ENCODE measurements at places on chromosomes 6 and 20.
A peak's percentile ranks its signal among the peaks of the same experiment; 100 is the strongest.

DNA sequence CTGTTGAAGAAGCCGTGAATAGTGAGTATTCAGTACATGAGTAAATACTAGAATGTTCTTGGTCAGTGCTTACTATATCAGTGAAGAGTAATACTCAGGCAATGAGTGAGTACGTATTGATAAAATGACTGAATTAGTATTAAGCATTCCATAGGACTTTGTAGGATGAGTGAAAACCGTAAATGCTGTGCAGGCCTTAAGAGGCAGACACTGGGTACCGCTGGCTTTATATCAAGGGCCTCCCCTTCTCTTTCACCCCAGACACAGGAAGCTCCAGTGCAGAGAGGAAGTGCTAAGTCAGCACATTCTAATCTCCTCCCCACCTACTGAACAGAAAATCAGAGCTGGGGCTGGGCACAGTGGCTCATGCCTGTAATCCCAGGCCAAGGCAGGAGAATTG is 24.2 kb downstream of the POFUT1 start:
- DNase-seq, result no peak

GRCh38 chr6:2765166-2765895 is at the start of gene WRNIP1:
Gene WRNIP1, plus strand, starts transcription at chr6:2765393. Its CDS starts 230 bp downstream, at chr6:2765623.
- peak; percentile 94 for DNase-seq

GRCh38 chr6:93293872-93294271 is 125.5 kb downstream of the EPHA7 start:
- no peak for DNase-seq

DNA sequence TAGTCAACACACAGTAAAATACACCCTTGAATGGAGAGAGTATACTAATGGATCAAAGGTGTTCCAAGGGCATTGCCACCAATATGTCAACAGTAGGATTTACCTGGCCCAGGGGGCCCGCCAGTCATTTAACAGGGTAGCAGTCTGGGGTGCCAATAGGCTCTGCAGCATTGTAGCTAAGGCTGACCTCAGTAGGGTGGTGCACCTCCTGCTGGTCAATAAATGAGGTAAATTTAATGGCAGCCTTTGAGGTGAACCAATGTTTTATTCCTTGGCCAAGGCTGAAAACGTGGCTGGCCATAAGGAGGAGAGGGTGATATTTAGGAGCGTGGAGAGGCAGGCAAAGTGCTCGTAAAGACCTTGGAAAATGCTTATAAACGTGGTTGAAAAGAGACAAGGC is 147.2 kb downstream of the RPS12 start:
- DNase-seq, result no peak

DNA sequence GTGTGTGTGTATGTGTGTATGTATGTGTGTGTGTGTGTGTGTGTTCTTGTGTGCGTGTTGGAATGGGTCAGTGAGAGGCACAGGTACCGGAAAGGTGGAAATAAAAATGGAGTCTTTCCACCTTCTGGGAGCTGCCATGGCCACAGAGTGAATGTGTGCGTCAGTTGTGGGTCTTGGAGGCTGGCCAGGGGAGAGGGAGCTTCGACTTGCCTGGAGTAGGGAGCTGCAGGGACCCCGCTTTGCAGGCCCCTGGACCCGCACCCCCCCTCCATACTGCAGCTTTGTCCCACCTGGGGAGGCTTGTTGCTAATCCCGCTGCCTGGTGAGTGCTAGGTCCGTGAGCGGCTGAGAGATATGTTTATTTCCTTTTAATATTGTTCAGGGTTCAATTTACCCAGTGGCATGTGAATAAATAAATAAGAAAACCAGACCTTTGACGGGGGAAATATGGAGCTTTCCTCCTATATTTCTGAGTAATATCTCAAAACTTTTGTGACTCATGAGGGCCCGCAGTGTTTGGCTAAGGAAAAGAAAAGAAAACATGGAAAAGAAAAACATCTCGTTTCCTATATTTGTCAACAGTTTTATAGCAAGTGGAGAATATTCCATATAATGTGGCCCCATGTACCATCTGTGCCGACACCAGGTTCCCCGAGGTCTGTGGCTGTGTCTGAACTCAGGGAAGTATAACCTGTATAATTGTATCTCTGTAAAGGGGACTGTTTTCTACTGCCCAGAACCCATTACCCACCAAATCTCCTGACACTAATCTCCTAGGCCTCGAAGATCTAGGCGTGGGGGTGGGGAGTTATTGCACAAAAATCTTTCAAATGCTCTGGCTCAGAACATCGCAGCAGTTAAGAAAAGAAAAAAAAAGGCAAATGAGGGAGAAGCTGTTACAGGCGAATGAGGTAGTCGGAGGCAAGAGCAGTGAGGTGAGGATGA is 24.6 kb upstream of the CCDC167 start:
- DNase-seq, result no peak

DNA sequence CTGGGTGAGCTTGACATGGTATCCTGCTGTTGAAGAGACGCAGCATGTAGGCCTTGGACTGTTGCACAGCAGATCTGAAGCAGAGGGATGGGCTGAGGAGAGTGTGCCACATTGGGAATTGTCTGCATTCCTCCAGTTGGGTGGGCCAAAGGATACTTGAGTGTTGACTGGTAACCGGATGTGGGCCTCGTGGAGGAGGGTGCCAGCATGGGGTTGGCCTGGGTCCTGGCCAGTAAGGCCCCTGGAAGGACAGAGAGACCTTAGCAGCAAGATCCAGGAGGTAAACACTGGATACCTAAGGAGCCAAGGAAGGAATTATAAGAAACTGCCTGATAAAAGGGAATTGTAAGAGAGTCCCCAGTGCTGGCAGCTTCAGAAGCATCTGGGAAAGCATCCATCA is 76.9 kb downstream of the FIG4 start:
- no peak for DNase-seq

DNA sequence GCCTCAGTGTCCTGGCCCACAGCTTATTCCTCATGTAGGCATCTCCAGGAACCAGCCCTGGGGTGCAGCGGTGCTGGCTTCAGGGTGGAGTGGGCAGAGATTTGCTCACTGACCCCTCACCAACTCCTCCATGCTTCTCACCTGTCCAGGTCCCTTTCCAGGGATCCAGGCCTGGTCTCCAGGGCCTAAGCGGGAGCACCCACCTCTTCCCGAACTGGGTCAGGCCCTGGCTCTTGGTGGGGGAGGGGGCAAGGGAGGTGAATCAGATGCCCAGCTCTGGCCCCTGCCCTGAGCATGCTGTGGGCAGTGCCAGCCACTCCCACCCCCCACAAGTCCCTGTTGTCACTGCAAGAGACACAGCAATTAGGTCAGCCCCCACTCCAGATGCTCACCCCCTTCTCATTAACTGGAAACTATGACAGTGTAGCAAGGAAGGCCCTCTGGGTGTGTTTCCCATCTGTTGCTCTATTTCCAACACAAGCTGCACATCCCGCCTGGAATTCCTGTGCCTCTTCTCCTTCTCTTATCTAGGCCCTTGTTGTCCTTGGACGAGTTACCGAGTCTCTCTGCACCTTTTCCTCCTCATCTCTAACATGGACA is 37.0 kb downstream of the MDFI start:
- DNase-seq, result no peak

Data from stimulated activated CD4-positive, alpha-beta T cell treated with anti-CD3 and anti-CD28 coated beads, Interleukin-15, amount 100 ng/mL, for 1 hour (primary cell).